Right cardiac atrium (tissue), 5 donors: ENCODE measurements at places on chromosomes 13 and 19.

DNA sequence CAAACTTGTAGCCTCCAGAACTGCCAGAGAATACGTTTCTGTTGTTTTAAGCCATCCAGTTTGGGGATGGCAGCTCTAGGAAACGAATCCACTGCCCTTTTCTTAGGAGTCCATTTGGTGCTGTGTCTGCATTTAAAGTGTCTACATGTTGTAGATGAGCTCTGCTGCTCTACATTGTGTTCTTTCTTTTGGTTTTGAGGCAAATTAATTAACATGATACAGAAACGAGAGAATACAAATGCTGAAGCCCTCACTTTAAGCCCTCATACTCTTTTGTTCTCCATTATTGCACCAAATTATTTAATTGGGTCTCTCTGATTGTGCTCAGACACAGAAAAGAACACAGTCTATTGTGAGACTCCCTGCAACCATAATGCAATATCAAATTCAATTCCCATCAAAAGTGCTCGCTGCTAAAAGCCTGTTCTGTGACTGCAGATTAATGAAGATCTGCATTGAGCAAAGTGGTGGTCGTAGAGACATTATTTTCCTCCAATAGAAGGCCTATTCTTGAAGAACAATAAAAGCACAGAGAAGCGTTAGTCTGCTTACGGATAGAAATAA lies 166.3 kb upstream of the SOX21 start:
- no peak for DNase-seq

DNA sequence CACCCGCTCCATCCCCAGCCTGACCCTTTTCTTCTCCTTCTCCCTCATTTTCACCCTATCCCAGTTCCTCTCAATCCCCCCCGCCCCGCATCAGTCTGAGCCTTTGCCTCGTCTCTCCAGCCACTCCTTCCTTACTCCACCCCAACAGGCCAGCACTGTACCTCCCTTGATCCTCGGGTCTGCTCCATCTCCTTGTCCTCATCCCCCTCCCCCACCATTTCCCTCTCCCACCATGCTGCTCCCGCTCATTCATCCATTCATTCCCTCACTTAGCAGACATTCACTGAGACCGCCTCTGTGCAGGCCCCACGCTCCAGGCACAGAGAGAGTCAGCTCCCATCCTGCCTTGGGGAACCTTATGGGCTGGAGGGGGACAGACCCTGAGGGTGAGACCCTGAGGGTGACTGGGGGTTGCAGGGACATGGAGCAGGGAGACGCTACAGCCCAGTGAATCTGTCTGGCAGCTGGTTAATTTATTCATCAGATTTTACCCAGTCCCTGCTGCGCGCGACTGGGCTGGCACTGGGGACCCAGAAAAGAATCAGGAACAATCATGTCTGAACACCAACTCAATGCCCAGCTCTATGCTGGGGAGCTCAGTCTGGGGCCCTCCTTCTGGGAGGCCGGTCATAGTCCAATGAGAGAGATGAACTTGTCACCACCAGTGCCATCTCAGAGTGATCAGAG lies 881 bp downstream of the ARHGAP33 start:
- no peak for DNase-seq

- DNase-seq, result no peak
Observed at GRCh38 chr13:92028695-92029094, 630.3 kb downstream of the GPC5 start.

DNA sequence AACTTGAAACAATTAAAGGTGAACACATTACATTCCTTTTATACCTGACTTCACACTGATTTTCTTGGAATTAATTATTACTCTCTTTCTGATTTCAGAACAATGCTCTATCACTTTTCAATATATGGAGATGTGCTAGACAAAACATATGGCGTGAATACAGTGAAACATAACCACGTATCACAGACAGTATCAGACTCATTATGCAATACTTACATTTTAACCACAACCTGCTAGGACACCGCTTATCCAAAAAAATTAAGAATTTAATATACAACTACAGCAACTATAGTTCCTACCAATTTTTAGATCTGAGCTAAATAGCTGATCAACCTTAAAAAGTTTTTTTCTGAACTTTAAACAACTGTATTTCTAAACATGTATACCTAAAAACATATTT lies 9.9 kb downstream of the HSPH1 start:
- DNase-seq, result no peak

- no peak for DNase-seq
Observed at GRCh38 chr13:78309497-78310180, 293.7 kb downstream of the POU4F1 start.

- DNase-seq, result no peak
Observed at GRCh38 chr13:99322297-99323103, 15.3 kb upstream of the GPR183 start.

- no peak for DNase-seq
Observed at GRCh38 chr13:40518481-40518882, 148.0 kb downstream of the FOXO1 start.

- no peak for DNase-seq
Observed at GRCh38 chr13:98584668-98585397, 7.9 kb upstream of the STK24 start.
